ENCODE measurements at places on chromosomes 5 and 9.

- DNase-seq: no peak
These were observed 801.2 kb downstream of the MAT2B start for GRCh38 chr5:164306662-164307061.

GRCh38 chr5:136518814-136519213 lies 153.5 kb upstream of the TRPC7 start:
- no peak for DNase-seq

- DNase-seq: no peak
These were observed 163.5 kb upstream of the MSX2 start for GRCh38 chr5:174560861-174561260.

- no peak for DNase-seq
These were observed 153.9 kb upstream of the DAP start for GRCh38 chr5:10914741-10915480.

DNA sequence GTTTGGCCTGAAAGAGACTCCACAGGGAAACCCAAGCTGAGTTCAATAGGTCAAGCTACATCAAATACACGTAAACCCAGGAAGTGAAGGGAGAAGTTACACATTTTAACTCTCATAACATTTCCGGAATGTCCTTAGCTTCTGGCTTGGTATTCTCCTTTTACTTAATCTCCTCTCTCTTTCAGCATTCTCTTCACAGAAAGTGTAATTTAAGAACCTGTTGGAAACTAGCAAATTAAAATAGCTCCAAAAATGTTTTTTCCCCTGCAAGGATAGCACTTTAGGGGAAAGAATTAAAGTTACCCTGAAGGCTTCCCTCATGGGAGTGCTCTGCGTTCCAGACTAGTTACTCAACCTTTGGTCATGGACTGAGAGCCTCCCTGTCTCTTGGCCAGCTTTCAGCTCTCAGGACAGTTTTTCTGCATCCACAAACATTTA lies 292.7 kb upstream of the TARS1 start:
- DNase-seq: no peak

DNA sequence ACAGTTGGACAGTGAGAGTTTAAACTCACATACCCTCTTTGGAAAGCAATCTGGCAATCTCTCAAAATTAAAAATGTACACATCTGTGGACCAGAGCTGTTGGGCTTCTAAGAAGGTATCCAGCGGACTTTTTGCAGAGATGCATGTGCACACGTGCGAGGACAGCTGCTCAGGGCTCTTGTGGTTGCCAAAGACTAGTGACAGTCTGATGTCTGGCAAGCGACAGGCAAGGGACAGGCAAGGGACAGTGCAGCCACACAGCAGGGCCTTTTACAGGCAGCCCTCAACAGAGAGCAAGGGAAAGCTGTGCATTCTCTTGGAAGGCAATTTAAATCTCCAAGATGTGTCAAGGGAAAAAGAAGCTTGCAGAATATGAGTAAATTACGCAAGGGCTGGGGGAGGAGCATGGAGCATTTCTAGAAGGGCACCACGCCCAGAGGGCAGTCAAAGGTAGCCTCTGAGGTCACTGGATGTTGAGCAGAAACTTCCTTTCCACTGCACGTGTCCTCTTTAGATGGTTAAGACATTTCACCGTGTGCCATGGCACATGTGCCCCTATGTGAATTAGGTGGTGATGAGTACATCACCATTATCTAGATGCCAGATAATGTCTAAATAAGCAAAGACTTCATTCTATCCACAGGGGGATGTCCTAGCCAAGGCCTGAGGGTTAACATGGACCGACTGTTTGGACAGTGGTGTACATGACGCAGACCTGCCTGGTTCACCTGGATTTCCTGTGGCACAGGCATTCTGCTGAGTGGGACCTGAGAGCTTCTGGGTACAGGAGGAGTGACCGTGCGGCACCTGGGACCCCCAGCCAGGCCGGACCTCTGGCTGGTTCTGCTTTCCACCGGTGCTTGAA lies 9.1 kb downstream of the GFPT2 start:
- no peak for DNase-seq

DNA sequence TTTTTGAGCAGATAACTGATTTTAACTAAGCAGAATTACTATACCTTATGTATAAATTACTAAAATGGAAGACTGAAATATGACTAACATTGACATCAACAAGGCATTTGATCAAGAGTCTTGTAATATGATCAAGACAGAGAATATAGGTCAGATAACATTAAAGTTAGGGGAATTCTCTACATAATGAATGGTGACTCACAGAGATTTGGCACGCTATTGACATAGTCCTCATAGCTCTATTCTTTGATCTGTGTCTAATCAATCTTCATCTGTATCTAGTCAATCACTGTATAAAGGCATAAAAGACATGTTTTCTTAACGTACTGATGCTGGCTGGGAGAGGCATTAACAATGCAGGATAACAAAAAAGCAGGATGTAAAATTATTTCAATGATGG lies 17.4 kb downstream of the ABITRAM start:
- no peak for DNase-seq

DNA sequence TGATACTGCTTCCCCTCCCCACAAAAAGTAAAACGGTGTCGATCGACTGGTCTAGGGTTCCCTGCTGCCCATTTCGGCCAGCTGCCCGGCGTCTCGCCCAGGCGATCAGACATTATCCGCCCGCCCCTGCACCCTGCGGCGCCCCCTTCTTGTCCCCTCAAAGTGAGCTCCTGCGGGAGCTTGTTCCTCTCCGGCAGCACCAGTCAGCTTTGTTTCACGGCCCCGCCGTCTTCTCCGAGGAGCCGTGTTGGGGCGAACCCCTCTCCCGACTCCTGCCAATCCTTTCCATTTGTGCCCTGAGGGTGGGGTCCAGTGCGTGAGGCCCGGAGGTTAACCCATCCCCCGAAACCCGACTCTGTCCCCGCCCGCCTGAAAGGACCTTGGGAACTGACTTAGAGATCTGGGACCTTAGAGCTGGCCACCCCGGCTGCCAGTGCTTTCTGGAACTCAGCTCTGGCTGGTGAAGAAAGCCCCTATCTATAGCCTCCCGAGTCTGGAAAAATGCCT lies 518 bp downstream of the UBE2B start:
- peak; percentile 45 for DNase-seq

DNA sequence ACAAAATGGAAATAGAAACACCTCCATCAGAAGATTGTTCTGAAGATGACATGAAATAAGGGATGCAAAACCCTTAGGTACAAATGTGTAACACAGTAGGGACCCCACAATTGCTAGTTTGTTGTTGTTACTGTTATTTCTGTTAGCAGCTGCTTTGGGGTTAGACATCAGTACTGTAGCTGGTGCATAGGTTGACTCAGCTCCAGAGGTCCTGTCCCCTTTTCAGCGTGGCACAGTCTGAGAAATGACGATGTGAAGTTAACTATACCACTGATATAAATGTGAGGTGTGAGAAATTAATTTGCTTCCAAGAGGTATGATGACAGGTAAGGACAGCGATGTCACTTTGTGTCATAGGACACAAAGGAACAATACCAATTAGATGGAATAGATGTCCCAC lies 384.6 kb upstream of the KLF4 start:
- no peak for DNase-seq

DNA sequence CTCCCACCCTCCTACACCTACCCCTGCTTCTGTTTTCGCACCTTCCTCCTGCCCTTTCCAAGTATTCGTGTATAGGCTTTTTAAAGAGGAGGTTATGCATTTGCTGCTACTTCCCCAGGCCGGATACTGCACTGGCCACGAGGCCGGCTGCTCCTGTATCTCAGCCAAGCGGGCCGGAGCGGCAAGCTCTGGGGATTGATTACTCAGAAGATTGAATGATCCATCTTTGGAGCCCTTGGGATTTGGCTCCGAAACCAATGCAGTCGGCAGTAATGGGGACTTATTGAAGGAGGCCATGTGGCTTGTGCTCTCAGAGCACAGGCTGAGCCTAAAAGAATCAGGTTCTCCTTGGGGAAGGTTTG lies 405.3 kb downstream of the TLE4 start:
- DNase-seq: no peak

DNA sequence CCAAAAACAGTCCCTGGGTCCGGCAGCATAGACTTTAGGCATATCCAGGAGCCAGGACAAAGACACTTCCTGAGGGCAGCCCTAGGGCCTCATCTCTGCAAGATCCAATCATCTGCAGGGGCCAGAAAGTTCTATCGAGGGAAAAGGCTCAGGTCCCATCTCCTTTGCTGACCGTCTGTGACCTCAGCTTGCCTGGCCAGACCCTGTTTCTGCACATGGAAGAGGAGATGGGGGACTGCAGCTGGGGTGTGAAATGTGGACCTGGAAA lies 51.0 kb upstream of the FCN1 start:
- no peak for DNase-seq

DNA sequence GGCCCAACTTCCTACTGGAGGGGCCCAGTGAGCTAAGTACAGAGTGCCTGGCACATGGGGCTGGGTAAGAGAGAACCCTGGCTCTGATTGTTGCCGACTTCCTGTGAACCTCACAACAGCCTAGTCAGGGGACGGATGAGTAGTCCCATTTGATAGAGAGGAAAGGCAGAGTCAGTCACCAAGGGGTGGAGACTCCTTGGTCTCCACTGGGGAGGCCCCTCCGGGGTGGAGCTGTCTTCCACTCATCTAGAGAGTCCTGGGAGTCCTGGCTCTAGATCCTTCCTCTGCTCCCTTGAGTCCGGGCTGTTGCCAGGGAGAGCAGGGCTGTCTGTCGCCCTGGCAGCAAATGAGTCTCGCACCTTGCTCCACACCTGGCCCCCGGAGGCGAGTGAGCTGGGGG lies 8.0 kb downstream of the GRK6 start:
- DNase-seq: peak; percentile 56

DNA sequence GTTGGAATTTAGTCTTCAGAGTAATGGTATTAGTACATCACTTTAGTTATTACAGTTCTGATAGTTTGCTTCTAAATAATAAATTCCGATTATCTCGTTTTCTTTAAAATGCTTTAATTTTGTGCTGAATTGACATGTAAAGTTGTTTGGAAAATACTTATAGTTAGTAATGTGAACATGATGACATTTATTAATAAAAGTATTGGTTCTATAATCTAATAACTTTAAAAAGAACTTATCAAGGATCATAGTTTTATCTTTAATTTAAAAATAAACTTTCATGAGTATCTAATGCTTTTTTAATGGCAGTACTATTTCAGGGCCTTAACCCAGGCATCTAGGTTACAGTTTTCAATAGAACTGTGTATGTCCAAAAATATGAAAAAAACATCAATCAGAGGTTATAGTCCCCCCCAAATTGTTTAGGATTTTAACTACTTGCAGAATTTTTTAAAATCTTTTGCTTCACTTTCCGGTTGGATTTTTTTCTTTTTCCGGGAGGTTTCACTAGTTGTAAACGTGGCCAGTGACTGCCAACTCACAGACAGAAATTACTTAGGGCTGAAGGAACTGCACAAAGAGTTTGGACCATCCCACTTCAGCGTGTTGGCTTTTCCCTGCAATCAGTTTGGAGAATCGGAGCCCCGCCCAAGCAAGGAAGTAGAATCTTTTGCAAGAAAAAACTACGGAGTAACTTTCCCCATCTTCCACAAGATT lies 680 bp downstream of the GPX8 start:
- no peak for DNase-seq

DNA sequence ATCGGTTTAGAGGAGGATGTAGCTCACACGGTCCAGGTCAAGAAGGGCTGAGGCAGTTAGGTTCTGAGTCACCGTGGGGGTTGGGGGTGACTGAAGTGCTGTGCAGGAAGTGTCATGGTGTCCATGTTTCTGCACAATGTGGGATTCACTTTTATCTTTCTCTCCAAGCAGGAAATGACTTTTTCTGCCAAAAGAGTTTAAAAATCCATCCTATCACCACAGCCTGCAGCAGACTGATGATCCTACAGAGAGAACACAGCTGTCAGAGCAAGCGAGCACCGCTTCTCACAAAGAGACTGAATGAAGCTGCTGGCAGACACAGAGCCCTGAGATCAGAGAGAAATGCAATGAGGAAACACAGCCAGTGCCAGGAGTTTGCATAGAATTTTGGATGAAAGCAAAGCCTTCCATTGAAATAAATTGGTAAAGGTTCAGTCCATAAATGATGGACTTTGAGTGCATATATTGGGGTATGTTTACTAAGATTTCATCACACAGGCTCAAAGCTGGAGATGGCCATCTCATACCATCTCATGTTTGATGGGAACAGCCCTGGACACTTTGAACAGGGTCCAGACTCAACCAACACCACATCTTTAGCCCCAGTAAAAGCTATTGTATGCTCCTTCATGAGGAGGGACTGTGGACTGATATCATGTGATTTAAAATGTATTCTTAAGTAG lies 213.9 kb upstream of the FBXL7 start:
- DNase-seq: no peak

GRCh38 chr9:38368731-38369130 lies 23.8 kb upstream of the ALDH1B1 start:
- DNase-seq: no peak

DNA sequence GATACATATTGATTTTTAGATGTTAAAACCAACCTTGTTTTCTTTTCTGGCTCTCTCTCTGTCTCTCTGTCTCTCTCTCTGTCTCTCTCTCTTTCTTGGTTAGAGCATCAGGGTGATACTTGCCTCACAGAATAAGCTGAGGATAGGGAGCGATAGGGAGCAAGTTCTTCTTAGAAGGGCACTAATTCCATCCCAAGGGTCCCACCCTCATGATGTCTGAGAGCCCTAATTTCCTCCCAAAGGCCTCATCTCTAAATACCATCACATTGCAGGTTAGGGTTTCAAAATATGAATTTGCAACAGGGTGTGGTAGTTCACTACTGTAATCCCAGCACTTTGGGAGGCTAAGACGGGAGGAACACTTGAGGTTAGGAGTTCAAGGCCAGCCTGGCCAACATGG lies 4.8 kb upstream of the KIF3A start:
- DNase-seq: no peak

- DNase-seq: no peak
These were observed 27.0 kb downstream of the ADRA1B start for GRCh38 chr5:159943326-159943725.

- DNase-seq: peak; percentile 57
These were observed 6.0 kb downstream of the CAMK4 start for GRCh38 chr5:111229871-111230810.

DNA sequence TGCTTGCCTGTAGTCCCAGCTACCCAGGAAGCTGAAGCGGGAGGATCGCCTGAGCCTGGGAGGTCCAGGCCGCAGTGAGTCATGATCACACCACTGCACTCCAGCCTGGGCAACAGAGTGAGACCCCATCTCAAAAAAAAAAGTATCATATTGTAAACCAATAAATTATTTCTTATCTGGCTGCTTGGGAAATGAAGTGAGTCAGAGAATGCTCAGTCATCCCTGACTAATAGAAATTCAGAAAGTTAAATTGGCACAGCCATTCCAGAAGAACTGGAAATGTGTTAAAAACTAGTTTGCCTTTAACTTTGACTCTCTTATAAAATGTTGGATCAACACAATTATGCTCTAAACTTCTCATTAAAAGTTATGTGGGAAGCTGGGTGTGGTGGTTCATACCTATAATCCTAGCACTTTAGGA lies 9.8 kb upstream of the GNE start:
- DNase-seq: no peak

DNA sequence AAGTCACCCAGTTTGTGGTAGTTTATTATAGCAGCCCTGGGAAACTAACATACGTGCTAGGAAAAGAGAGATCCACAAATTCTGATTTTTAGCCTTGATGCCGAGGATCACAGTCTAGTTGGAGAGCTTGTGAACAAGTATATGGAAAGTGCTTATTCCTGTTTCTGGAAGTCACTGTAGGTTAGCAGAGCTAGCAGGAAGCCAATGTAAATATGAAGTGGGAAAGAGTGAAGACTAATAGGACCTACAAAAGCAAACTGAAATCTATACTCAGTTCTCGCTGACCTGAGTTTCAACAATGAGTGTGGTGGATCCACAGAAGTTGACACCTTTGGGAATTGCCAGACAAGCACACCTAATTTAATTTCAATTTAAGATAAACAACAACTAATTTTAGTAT lies 254.9 kb downstream of the PLK2 start:
- DNase-seq: no peak

Measured in CD4-positive, alpha-beta T cell treated with Interleukin-1 beta for 1 hour (primary cell).